Activated CD4-positive, alpha-beta T cell treated with anti-CD3 and anti-CD28 coated beads, Interleukin-2, amount 50 U/mL, for 24 hours (primary cell): ENCODE measurements at places on chromosomes 7 and 10.

DNA sequence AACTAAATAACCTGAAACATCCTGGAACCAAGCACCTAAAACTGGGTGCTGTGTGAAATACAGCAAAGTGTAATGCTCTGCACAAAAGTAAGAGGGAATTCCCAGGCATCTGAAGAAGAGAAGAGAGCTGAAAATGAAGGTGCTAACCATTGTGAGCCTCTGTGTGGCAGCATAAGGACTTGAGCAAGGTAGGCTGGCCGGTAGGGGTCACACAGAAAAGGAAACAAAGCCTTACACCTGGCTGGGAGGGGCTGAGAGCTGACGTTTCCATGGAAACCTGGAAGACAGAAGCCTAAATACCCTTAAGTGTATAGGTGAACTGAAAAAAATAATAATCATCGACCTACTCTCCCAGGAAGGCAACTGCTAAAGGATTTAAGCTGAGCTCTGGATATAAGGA lies 48.6 kb downstream of the CUL1 start:
- DNase-seq = no peak

- DNase-seq = no peak
Measured at GRCh38 chr7:29611941-29612544, 48.4 kb downstream of the PRR15 start.

DNA sequence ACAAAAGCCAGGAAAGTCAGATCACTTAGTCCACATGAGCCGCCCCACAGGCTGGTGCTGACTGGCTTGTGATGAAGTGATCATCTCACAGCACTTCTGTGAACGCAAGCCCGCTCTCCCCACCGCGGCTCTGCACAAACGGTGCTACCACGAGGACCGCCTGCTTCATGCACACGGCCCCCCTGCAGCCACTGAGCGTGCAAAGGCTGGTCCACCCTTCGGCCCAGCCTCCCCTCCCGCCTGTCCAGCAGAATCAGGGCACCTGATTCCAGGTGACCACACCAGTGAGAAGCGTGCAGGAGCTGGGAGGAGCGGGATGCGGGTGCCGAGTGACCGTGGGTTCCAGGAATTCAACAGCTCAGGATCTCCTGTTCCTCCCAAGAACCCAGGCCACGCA lies 32.2 kb downstream of the MAD1L1 start:
- DNase-seq = no peak

- no peak for DNase-seq
Measured at GRCh38 chr10:108055506-108055905, 891.0 kb upstream of the SORCS1 start.

DNA sequence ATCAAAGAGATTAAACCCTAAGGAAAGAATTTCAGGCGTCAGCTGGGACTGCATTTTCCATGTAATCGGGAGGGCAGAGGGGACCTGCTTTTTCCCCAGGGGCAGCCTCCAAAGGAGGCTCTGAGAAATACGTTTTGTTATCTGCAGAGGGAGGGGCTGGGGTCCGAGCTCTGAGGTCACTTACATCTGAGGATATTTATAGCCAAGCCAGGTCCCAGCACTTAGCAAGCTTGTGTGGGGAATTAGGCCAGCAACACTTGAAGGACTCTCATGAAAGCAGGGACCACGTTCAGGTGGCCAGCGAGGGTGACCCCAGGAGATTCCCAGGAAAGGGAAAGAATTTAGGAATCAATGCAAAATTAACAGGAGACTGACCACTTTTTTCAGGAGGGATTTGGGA lies 20.6 kb upstream of the GDI2 start:
- DNase-seq = no peak

GRCh38 chr7:25303281-25304181 lies 75.2 kb upstream of the NPVF start:
- no peak for DNase-seq

GRCh38 chr10:43878386-43878785 lies 229.7 kb upstream of the ZNF32 start:
- no peak for DNase-seq

DNA sequence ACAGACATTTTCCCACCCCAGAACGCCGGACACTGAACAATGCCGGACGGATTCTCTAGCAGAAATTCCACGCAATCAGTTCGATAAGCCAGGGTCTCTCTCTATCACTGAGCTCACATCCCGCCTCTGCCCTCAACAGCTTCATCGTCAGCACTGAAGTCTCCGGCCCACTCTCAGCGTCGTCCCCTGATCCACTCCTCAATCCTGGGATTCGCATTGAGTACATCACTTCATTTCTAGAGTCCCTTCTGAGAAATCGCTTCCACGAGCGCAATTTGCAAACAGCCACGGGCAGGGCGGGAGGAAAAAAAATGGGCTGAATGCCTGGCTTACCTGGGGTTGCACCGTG lies 365 bp downstream of the YME1L1 start:
- no peak for DNase-seq

DNA sequence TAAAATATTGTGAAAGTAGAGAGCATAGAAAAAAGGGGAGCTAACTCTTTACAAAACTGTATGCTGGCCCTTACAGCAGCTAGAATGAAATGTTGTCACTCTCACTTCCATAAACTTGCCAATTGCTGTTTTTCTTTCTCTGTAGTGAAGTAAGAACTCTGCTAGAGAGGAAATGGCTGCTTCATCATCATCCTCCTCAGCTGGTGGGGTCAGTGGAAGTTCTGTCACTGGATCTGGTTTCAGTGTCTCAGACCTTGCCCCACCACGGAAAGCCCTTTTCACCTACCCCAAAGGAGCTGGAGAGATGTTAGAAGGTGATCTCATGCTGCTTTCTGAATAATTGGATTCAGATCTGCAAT lies 7.6 kb upstream of the ASCC1 start:
- no peak for DNase-seq

GRCh38 chr7:116977172-116977571 lies 23.9 kb downstream of the ST7 start:
- DNase-seq = no peak

- DNase-seq = no peak
Measured at GRCh38 chr7:55254242-55254595, 110.9 kb upstream of the LANCL2 start.

GRCh38 chr10:86043236-86043635 lies 323.4 kb downstream of the GRID1 start:
- no peak for DNase-seq

- peak; percentile 24 for DNase-seq
Measured at GRCh38 chr10:123583639-123584418, 82.3 kb upstream of the GPR26 start.

DNA sequence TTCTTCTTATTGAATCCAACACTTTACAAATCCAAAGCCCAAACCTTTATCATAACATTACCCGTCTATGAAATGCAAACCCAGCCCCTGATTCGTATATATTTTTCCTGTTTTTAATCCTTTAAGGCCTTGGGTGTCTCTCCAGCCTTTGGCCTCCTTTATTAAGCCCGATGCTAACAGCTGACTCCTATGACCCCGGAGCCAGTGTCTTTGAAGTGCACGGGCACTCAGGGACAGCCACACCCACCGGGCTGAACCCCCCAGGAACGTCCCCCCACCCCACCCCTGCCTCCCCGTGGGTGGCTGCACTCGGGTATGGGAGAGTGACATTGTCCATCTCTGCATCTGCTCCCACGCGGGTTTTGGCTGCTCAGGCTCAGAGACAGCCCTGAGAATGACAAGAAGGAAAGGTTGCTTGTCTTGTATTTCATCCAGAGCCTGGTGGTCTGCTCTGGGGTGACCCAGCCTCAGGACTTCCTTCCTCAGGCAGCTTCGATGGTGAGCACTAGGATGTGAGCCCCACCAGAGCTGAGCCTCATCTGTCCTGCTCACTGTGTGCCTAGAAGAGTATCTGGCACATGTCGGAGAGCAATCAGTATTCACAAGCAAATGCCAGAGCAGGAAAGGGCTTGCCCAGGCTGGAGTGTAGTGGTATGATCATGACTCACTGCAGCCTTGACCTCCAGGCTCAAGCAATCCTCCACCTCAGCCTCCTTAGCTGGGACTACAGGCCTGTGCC lies 210.4 kb downstream of the SKIDA1 start:
- DNase-seq = no peak

GRCh38 chr7:75905785-75906604 lies 9.0 kb upstream of the POR start:
- DNase-seq = no peak

GRCh38 chr7:4791738-4792536 lies 16.5 kb downstream of the AP5Z1 start:
- peak; percentile 68 for DNase-seq

DNA sequence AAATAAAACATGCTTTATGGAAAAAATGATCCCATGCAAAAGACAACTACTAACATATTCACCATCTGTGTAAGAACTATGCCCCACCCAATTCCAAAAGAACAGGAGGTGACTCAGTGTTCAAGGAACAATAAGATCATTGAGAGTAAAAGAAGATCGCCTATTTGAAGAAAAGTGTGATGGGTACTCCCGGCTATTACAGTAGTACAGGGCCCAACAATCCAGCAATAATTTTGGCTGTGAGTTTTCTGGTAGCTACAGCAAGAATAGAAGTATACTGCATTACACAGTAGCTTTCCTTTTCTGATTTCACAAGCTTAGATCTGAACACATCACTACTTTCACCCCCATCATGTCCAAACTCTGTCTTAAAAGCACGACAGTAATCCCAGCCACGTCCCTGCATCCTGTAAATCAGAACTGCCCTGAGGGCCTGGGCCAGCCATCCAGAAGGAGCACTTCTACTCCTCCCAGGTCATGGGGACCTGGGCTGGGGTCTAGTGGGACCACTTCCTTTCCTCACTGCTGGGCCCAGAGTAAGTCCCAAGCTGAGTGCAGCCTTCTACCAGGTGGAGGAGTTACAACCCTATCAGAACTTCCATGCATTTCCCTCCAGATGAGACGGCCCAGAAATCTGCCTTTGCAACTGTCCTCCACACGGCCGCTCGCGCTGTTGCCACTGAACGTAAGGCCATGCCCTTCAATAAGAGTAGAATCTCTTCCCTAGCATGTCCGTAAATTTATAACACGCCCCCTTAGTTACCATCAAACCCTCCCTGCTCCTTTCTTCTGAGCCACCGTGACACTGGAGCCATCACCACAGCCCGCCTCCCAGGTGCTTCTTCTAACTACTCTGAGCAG lies 7.9 kb downstream of the ESYT2 start:
- no peak for DNase-seq

GRCh38 chr7:112061051-112061450 lies 145.1 kb downstream of the DOCK4 start:
- no peak for DNase-seq

GRCh38 chr10:130941886-130942285 lies 369.6 kb downstream of the TCERG1L start:
- DNase-seq = no peak

- no peak for DNase-seq
Measured at GRCh38 chr7:5779141-5779540, 2.3 kb downstream of the RNF216 start.

DNA sequence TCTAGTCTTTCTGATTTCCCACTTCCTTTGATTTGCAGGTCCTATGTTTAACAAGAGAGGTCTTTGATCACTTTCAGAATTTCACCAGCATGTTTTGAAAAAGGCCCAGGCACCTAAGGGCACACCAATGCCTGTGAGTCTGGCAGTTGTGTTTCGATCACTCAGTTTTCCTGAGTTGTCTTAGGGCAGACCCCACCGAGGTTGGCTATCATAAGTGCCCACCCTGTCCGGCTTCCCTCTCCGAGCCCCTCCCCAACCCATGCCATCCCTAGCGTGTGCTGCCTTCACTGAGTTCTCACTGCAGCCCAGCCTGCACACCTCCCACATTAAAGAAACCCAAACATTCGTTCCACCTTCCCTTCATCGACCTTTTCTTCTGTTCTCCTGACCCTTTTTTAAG lies 257.9 kb downstream of the GRID1 start:
- no peak for DNase-seq

- DNase-seq = no peak
Measured at GRCh38 chr7:73340514-73340913, 12.6 kb downstream of the FKBP6 start.

GRCh38 chr7:73633844-73634243 lies 9.5 kb upstream of the MLXIPL start:
- no peak for DNase-seq

DNA sequence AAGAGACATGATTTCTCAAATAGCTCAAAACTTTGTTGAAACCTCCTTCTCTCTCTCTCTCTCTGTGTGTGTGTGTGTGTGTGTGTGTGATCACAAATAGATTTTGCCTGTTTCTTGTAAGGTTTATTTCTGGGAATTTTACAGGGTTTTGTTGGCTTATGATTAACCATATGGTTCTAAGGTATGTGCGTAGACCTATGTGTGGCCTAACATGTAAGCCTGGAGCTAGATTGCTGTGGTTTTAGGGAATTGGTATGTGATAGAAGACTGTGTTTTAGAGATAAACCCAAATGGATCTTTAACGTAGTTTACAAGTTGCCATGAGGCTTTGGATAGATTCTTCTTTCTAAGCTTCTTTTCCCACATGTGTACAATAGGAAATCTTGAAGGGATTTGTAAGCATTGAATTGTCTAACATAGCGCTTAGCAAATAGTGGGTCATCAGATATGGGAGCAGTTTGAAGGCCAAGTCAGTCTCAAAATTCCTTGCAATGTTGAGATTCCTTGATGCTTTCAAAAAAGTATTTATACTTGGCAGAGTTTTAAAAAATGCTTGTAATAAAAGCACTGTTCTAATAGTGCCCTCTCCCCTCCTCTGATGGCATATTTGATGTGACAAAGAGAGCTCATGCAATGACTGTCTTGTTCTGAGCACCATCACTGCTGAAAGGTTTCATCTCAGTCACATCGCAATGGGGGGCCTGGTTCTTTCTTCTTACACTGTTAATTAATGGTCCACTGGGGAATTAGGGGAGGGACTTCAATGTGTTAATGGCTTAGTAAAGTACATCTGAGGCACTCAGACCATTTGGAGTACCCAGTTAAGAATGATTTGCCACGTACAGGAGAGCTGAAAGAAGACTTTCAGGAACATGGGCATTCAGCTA lies 118.2 kb downstream of the SNX10 start:
- DNase-seq = no peak

GRCh38 chr10:114874827-114875411 lies 53.3 kb downstream of the FHIP2A start:
- no peak for DNase-seq

DNA sequence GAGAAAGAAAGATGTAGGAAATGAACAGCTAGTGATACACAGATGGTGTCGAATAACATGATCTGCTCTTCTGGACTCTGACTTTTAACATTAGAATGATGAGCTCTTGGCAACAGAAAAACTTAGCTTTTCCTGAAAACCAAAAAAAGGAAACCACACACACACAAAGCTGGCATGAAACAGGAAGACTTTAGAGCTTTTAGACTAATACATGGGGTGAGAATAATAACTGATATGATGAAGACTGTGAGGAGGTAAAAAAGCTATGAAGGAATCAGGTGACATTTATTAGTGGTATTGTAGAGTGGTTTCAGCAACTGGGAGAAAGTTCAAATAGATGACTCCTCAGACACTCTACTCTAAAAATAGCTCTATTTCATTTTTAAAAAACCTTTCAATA lies 491.9 kb downstream of the PARD3 start:
- DNase-seq = no peak

- DNase-seq = no peak
Measured at GRCh38 chr7:25840209-25840792, 311.7 kb upstream of the NFE2L3 start.

GRCh38 chr10:132605390-132605789 lies 67.8 kb downstream of the INPP5A start:
- no peak for DNase-seq
